CD4-positive, CD25-positive, alpha-beta regulatory T cell (primary cell): ENCODE measurements at places on chromosomes 13 and 19.

DNA sequence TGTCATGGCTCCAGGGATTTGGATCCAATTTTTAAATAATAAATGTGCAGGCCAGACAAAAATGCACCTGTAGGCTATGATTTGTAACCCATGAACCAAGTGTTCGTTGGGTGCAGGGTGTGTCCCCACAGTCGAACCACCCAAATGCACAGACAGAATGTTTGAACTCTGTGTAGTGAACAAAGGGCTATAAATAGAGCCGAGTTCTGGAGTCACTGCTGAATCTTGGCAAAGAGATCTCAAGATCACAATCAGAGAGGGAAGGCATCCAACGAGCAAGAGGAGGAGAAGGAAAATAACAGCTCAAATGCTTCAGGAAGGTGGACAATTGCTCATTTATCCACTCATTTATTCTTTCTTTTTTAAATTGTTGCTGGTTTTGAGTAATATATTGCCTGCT lies 547.9 kb downstream of the FGF9 start:
- H3K4me3 ChIP-seq, result no peak overlapping the region
- H3K4me1 ChIP-seq, result no peaks in the 10 kb centered on the region
- H3K27me3 ChIP-seq, result no peaks in the 10 kb centered on the region

DNA sequence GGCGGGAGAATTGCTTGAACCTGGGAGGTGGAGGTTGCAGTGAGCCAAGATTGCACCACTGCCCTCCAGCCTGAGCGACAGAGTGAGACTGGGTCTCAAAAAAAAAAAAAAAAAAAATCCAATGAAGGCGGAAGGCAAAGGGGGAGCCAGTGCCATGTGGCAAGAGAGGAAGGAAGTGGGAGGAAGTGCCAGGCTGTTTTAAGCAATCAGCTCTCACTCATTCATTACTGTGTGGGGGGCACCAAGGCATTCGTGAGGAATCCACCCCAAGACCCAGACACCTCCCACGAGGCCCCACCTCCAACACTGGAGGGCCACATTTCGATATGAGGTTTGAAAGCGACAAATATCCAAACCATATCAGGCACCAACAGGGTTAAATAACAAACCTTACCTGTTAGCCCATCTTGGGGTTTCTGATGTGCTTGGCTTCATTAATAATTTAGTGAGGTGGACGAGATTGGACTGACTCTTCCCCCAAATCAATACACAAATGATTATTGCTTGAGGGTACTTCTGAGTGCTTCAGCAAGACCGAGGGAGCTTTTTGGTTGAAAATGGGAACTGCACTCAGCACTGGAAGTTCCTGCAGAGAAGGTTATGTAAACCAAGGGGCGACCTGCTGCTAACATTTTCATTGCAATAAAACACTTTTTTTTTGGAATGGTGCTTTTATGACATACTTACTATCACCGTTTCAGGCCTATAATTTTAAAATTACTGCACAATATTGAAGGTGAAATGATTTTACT lies 7.5 kb upstream of the LRP3 start:
- H3K4me1 ChIP-seq, result no peaks in the 10 kb centered on the region
- no peak overlapping the region for H3K4me3 ChIP-seq
- DNase-seq, result no peak
- H3K27ac ChIP-seq, result no peak overlapping the region
- H3K27me3 ChIP-seq, result no peaks in the 10 kb centered on the region

- no peak overlapping the region for H3K27ac ChIP-seq
- no peaks in the 10 kb centered on the region for H3K4me1 ChIP-seq
- no peak for DNase-seq
- H3K4me3 ChIP-seq, result no peak overlapping the region
Observed at GRCh38 chr19:2317300-2317699, 9.3 kb upstream of the LINGO3 start.

GRCh38 chr19:39410017-39410830 lies 2.2 kb upstream of the PLEKHG2 start:
- peaks cover 19% of the 10 kb centered on the region for H3K36me3 ChIP-seq
- peaks cover 63% of the 10 kb centered on the region for H3K4me1 ChIP-seq
- peak; percentile 74 for DNase-seq
- H3K4me3 ChIP-seq, result peak overlapping the region; percentile 75
- H3K27ac ChIP-seq, result peak overlapping the region; percentile 100

DNA sequence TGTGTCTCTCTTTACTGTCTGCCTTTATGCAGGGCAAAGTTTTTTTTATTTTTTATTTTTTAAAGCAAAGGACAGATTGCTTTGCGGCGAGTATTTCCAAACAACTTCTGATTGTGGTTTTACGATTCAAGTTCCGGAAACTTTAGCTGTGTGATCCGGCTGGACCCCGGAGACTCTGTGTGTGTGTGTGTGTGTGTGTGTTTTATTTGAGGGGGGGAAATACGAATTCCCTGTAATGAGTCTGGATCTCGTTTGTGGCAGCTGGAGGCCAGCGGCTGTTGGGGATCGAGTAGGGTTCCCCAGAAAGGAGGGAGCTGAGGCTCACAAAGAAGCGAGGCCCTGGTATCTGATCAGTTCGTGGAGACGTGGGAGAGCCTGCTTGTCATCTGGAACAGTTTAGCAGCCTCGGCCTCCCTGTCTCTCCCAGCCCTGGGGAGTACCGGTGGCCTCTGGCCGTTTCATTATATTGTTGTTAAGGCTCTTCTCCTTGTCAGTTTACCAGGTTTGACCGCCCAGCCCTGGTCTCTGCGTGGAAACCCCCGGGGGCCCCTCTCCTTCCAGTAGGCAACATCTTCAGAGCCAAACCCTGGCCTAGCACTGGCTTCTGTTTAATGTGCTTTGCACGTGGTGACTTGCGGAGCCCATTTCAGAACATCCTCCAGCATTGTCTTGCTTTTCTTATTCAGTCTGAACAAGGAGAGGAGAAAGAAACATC lies 1.3 kb downstream of the FARP1 start:
- peaks cover 8% of the 10 kb centered on the region for H3K4me1 ChIP-seq
- no peak for DNase-seq
- H3K36me3 ChIP-seq, result no peaks in the 10 kb centered on the region
- H3K27ac ChIP-seq, result no peak overlapping the region

- H3K36me3 ChIP-seq, result no peaks in the 10 kb centered on the region
- H3K27me3 ChIP-seq, result no peaks in the 10 kb centered on the region
- H3K4me3 ChIP-seq, result no peak overlapping the region
- no peak overlapping the region for H3K27ac ChIP-seq
- no peaks in the 10 kb centered on the region for H3K4me1 ChIP-seq
Observed at GRCh38 chr19:54606891-54607784, 13.7 kb downstream of the LILRA1 start.

- H3K27me3 ChIP-seq, result no peaks in the 10 kb centered on the region
- peak overlapping the region; percentile 80 for H3K27ac ChIP-seq
- H3K4me3 ChIP-seq, result peak overlapping the region; percentile 74
- DNase-seq, result peak; percentile 22
- H3K4me1 ChIP-seq, result peaks cover 58% of the 10 kb centered on the region
- peaks cover 2% of the 10 kb centered on the region for H3K36me3 ChIP-seq
Observed at GRCh38 chr19:19385896-19386869, 19.3 kb upstream of the GATAD2A start.

GRCh38 chr13:112958127-112958989 lies 10.7 kb upstream of the MCF2L start:
- H3K27ac ChIP-seq, result no peak overlapping the region
- no peaks in the 10 kb centered on the region for H3K27me3 ChIP-seq
- no peak overlapping the region for H3K4me3 ChIP-seq
- no peaks in the 10 kb centered on the region for H3K4me1 ChIP-seq
- no peak for DNase-seq

DNA sequence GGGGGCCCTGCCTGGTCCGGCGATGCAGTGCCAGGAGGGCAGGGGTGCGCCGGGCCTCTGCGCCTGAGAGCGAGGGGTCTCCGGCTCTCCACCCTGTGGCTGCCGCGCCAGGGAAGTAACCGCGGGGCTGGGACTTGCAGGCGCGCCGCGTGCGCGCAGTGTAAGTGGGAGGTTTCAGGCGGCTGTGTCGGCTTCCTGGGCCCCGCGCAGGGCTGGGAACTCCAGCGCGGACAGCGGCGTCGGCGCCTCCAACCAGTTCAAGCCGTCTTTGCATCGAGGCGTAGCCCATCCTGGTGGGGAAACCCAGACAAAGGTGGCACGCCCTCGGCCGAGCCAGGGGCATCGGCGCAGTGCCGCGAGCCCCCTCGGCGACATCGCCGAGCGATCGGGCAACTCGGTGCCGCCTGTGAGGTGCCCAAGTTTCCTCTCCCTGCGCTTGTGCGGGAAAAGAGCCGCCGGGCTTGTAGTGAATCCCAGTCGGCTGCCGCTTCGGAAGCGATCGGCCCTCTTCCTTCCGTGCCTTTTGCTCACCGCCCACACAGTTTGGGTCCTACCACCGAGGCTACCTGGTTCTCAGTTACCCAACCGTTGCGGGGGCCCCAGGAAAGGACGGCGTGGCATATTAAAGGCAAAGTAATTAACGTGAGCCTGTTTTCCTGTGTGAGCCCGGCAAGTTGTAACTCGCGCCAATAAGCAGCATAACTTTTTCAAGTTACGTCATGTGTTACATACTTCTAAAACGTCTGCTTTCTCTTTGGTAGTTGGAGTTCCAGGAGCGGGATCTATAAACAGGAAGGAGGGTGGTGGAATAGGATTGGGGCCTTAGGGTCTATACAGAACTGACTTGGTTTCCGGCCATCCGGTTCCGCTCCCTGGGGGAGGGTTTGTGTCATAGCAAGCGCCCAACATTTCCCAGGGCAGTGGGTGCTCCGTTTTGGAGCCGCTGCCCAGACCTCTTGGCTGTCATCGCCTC lies 1.2 kb downstream of the LRCH1 start:
- DNase-seq, result peak; percentile 59
- no peaks in the 10 kb centered on the region for H3K36me3 ChIP-seq

- no peak overlapping the region for H3K27ac ChIP-seq
- no peaks in the 10 kb centered on the region for H3K27me3 ChIP-seq
- H3K4me3 ChIP-seq, result no peak overlapping the region
- DNase-seq, result no peak
Observed at GRCh38 chr13:62512194-62513141, 1096.8 kb upstream of the PCDH20 start.

DNA sequence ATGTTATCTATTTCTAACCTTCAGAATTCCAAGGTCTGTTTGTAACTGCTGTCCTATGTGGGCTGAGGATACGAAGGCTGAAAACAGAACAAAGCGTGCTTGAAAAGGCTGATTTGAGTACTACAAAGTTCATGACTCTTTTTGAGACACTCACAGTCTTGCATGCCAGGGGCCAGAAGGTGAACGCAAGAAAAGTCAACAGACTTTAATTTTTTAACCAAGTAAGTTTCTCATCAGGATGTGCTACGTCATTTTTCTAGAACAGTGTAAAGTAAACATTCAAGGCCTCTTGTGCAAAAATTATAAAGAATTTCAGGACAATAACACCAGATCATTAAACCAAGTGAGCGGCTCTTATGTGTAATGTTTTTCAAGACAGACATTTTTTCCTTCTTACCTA lies 163.5 kb downstream of the COG6 start:
- no peak overlapping the region for H3K27ac ChIP-seq
- H3K36me3 ChIP-seq, result no peaks in the 10 kb centered on the region
- no peaks in the 10 kb centered on the region for H3K27me3 ChIP-seq
- DNase-seq, result no peak

DNA sequence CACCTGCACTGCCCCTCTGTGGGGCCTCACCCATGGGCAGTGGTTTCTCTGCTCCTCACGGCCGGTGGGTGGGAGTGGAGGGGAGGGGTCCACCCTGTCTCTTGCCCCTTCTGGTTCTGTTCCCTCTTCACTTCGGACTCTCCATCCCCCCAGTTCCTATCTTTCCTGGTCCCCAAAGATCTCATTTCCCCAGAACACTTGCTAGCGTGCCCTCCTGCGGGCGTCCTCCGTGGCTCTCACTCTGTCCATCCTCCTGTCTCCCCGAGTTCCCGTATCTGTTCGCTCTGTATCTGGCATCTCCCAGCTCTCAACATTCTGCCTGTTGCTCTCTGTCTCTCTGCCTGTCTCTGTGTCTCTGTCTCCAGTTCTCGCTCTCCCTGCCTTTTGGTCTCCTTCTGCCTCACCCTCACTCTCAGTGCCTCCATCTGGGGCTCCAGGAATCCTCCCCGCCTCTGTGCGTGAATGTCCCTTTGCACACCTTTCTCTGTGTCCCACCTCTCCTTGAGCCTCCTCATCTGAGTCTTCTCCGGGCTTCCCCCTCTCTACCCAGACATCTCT lies 363 bp downstream of the SPIB start:
- H3K4me1 ChIP-seq, result peaks cover 5% of the 10 kb centered on the region
- H3K27ac ChIP-seq, result no peak overlapping the region
- DNase-seq, result no peak
- H3K27me3 ChIP-seq, result peaks cover 2% of the 10 kb centered on the region

DNA sequence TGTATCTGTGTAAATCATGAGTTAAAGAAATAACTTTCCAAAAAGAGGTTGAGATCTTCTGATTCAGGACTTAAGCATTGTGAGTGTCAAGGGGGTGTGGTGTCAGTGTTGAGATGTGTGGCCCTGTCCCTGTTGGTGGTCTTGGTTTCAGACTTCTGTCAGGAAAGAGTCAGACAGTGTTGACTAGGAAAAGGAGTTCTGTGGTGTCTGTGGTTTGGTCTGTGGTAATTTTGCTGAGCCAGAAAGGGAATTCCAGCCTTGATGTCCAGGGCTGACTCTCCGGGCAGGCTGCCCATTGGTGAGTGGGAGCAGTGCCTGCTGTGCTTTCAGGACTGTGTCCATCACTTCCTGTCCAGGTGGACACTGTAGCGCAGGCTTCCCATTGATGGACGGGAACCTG lies 39.8 kb upstream of the IGFL4 start:
- H3K4me1 ChIP-seq, result no peaks in the 10 kb centered on the region
- H3K27ac ChIP-seq, result no peak overlapping the region
- H3K27me3 ChIP-seq, result peaks cover 47% of the 10 kb centered on the region
- H3K4me3 ChIP-seq, result no peak overlapping the region
- no peak for DNase-seq
- H3K36me3 ChIP-seq, result no peaks in the 10 kb centered on the region

DNA sequence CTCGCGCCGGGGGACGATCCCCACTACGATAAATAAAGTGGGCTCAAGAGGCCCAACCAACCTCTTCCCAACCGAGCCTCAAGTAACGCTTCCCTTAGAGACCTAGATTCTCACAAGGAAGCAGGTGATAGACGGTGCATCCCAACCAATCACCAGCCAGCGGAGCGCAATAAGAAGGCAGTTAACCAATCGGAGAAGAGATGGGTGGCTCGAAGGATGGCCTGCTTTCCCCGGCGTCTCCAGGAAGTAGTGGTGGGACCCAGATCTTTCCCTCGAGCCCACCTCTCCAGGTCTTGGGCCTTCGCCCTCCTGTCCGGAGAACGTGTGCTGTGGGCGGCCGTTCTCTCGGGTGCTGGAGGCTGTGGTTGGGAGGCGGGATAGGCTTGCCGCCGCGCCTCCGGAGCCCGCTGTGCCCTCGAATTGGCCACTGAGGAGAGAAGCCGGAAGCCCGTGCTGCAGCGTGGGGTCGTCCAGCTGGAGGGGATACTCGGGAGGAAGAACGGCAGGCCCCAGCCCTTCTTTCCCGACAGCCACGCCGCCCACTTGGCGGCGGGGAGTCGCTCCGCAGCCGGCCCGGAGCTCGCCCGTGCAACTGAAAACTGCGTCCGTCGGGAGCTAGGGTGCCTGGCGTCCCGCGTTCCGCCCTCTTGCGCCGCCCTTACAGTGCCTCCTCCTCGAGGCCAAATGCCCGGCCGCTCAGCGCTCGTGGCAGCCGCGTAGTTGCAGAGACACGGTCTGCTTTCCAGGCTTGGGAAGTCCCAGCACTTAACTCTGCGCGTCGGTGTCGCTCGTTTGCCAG lies at the start of gene RNF6:
RNF6 (minus strand) TSS at position 594 of the 799 bp plus-strand sequence. CDS start 2,665 bp downstream, outside the sequence.
- peak; percentile 97 for DNase-seq
- peaks cover 27% of the 10 kb centered on the region for H3K36me3 ChIP-seq
- peak within 1 kb of the TSS; percentile 95 for H3K27ac ChIP-seq
- peaks cover under 1% of the 10 kb centered on the region for H3K27me3 ChIP-seq
- H3K4me3 ChIP-seq, result peak within 1 kb of the TSS; percentile 96
